ENCODE measurements at places on chromosomes 6 and 20.

GRCh38 chr6:53101006-53101405 is 35.8 kb downstream of the FBXO9 start:
- no peak for DNase-seq

GRCh38 chr6:45920819-45921511 is 94.7 kb downstream of the CLIC5 start:
- no peak for DNase-seq

GRCh38 chr6:18585032-18585573 is 198.0 kb downstream of the RNF144B start:
- no peak for DNase-seq

- no peak for DNase-seq
These were observed 242.1 kb downstream of the PRKN start for GRCh38 chr6:162485464-162485863.

DNA sequence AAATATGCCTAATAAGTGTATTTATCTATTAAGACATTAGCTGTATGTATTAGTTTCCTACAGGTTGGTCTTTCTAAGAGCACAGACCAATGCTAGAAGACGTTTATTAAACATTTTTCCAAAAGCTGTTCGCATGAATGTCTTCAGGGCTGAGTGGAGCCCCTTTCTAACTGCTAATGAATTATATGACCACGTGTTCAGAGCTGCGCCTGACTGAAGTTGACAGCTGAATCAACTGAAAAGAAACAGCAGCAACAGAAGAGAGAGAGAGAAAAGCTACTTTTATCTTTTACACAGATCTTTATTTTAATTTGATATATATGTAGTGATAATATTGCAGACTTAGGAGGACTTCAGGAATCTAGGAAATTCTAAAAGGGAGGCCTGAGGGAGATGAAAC is 75.2 kb upstream of the ARID1B start:
- no peak for DNase-seq

DNA sequence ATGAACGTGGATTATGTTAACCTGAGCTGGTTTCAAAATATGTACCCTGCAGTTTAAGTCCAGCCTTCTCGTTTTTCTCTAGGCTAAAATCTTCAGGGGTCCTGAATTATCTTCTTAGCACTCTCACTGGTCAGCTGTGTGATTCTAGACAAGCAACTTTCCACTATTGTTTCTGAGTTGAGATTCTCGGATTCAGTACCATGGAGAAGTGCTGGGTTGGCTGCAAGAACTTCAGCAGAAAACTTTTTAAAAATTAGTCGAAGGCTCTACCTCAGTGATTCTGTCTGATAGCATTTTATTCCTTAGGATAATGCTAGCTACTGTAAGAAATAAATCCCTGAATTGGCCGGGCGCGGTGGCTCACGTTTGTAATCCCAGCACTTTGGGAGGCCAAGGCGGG is 173.7 kb downstream of the GRM1 start:
- DNase-seq: no peak

Measured in activated CD4-positive, alpha-beta memory T cell treated with anti-CD3 and anti-CD28 coated beads, Interleukin-2, amount 10 ng/mL, durations not matched to agents 7 days and 5 days (primary cell).